ENCODE measurements at places on chromosomes 11 and 22.
A peak's percentile ranks its signal among the peaks of the same experiment; 100 is the strongest.

DNA sequence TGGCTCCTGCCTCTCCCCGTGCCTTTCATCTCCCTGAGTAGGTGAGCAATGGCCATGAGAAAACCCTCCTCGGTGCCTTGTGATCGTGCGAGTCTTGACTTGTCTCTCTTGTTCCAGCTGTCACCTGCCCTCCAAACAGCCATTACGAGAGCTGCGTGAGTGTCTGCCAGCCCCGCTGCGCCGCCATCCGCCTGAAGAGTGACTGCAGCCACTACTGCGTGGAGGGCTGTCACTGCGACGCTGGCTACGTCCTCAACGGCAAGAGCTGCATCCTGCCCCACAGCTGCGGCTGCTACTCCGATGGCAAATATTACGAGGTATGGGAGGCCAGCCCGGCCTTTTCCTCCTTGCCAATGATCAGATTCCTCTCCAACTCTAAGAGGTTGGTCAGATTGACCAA is 51.7 kb downstream of the TECTA start:
- no peak for DNase-seq

GRCh38 chr11:103619938-103620337 is 416.5 kb upstream of the DDI1 start:
- no peak for DNase-seq

DNA sequence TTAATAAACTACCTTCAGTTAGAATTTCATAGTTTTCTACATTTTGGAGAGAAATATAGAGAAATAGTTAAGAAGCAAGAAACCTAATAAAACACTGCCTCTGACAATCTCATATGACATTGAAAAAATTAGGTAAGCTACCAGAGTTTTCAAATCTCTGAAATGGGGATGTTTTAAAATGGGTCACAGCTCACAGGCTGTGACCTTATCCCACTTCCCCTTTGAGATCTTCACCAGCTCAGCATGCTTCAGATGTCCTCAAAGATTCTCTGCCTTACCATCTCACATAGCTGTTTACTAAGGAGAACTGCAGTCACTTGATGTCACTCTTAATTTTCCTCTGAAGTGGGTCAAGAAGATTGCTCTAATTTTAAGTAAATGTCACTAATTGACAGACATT is 717.8 kb downstream of the JRKL start:
- no peak for DNase-seq

DNA sequence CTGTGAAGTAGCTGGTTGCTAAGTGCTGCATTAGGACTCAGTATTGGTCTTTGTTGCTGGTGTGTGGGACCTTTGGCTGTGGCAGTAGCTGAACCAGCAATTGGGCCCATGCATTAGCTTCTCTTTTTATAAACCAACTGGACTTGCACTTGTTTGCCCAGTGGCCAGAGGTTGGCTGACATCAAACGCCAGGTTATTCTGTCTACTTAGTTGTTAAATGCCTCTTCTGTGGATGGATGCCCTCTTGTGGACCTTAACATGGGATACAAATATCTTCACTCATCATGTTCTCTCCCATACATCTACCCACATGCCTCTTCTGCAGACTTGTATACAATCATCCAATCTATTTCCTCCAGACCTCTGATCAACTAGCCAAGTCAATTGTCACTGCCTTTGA is 26.4 kb upstream of the ARHGAP20 start:
- DNase-seq: no peak

DNA sequence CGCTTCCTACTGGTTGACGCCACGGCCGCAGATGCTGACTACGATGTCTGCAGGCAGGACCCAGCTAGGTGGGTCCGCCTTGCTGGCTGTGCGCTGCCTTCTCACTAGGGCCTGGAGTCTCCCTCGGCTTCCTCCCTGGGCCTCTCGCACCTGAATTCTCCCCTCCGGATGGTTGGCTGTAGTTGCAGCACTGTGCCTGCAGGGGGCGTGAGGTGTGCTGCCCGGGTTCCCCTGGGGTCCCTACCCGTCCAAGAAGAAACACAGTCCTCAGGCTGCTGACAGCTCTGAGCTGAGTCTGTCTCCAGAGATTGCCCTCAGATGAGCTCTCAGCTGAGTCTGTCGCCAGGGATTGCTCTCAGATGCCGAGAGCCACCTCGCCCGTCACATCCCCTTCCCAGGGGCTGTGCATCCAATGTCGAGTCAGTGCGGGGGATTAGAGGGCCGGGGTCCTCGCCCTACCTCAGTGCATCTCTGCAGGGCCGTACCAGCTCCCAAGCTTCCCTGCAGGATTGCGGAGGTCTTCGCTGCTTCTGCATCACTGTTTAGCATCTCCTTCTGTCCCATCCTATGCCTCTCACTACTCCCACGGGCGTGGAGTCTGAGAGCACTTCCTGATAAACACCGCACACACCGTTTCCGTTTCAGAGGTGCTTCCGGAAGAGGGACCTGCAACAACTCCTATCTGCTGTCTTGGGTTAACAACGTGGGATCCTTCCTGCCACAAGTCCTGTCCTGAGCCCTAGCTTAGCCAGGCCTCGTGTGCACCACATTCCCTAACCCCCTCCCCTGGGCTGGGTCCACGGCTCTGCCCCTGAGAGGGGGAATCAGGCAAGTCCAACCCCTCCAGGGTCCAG is 196.9 kb downstream of the CSNK2A3 start:
- DNase-seq: no peak

- DNase-seq: no peak
These were observed 310 bp downstream of the TCF20 start for GRCh38 chr22:42270176-42270509.

DNA sequence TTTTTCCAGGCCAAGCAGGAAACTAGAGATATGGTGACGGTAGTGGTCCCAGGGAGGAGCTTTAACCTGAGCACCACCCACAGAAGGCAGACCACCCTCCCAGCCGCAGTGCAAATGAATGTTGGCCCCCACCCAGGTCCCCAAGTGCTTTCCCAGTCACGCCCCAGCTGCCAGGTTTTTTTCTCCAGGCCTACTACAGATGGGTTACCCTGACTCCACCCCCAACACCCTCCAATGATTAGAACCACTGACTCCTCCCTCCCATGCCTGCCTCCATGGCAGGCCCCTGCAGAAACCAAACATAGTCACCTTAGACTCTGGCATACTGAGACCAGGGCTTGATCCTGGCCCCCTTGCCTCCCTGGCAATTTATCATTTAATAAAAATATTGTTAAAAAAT is 58.7 kb upstream of the CHST1 start:
- DNase-seq: no peak

DNA sequence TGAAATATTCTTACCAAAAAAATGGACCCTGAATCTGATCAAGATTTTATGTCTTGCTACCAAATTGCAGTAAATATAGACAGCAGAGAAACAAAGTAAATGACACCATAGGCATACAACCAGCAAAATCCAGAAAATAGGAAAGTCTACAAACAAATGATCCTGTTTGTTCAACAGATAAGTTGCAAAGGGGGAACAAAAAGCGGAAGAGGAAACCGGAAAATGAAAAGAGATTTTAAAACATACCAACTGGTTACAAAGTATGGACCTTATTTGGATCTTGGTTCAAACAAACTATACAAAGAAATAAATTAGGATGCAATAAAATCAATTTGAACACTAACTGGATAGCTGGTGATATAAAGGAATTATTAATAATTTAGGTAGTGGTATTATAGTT is 92.0 kb downstream of the TMPRSS5 start:
- DNase-seq: no peak

- no peak for DNase-seq
These were observed 243.4 kb upstream of the POU2AF2 start for GRCh38 chr11:111001986-111002611.

DNA sequence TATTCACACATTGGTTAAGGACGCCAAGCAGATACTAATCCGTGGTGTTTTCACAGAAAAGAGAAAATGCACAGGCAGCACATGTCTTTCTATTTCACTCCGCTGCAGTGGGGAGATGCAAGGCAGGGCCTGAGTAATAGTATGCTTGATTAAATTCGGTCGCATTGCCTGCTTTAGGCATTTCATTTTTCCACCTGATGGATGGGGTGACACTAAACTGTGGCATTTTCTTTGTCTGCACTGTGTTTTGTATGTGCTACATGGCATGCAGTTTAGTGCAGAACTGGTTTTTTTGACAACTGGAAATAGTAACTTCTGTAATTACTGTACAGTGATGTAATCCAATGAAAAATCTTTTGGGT is 94.9 kb downstream of the SLC17A6 start:
- DNase-seq: no peak

DNA sequence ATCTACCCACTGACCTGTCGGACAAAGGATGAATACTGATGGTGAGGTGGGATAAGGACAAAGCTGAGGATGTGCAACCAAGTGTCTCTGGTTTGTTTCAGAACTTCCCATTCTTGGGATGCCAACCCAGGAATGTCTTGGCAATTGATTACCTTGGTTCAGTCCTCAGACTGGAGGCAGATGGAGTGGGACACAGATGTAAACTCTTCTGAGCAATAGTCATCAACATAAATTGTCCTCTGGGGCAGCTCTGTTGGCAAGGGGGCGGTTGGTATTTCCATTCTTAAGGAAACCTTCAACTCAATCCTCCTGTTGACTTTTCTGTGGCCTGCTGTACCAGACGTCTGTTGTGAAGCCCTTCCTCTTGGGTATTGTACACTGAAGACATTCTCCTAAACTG is 6.8 kb downstream of the ABTB2 start:
- DNase-seq: no peak

- no peak for DNase-seq
These were observed 5.0 kb downstream of the DRD2 start for GRCh38 chr11:113470233-113470632.

- no peak for DNase-seq
These were observed 16.7 kb downstream of the ASPHD2 start for GRCh38 chr22:26445577-26446275.

DNA sequence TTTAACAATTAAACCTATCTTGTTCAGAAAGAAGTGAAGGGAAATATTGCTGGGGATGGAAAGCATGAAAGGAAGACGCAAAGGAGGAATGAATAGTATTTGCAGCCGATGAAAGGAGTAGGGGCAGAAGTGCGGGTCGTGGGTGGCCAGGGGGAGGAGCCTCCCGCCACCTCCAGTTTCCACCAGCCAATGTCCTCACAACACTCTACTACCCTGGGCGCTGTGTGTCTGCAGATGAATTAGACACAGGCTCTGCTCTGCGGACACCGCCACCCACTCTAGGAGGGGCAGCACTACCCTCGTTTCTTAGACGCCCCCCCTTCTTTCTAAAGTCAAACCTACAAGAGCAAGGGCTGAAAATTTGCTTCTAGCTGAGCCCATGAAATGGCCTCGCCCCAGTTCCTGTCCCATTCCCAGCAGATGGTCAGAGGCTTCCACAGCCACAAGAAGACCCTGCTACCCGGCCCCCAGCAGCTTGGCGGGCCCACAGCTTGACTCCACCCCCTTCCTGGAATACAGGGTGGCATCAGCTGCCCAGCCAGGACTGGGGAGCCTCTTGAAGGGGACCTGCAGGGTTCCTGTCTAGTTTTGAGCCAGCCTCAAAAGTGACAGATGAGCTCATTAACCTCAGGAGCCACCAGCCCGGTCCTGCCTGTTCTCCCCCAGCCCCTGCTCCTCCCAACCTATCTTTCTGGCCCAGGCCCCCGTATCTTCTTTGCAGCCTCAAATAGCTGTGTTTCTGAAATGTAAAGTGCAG is 268.1 kb downstream of the BUD13 start:
- no peak for DNase-seq

- DNase-seq: no peak
These were observed 77.6 kb downstream of the MED15 start for GRCh38 chr22:20584872-20585638.

DNA sequence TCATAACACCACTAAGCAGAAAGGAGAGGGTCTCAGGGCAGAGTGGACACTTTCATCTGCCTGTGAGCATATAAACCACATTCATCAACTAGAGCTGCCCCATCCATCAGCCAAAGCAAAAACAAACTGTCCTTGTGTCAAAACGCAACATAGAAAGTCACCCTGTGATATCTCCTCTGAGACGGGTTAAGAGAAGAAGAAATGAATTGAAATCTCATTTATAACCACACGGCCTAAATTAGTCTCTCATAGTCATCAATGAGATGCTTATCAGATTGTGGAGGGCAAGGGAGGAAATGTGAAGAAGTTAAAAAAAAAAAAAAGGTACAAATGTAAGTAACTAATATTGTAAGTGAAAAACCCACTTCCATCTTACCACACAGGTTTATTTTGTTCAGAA is 75.7 kb downstream of the SIK3 start:
- DNase-seq: no peak

- DNase-seq: peak; percentile 7
These were observed 85.8 kb downstream of the TRMU start for GRCh38 chr22:46421267-46421666.

DNA sequence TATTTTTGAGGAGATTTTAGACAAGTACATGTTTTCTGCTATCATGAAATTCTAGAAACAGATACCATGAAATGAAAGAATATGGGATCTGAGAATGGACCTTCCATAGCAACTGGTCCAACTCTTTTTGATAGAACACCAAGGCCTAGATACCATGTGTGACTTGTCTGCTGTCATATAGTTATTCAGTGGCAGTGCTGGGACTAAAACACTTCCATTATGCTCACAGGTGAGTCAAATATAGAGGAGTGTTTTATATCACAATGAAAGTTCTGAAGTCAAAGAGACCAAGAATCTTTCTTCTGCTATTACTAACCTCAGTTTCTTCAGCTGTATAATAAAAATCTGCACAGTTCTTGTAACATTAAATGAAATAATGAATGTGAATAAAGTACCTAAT is 276.9 kb downstream of the DCDC1 start:
- no peak for DNase-seq

GRCh38 chr11:43802509-43802908 is 78.1 kb upstream of the ALKBH3 start:
- no peak for DNase-seq

DNA sequence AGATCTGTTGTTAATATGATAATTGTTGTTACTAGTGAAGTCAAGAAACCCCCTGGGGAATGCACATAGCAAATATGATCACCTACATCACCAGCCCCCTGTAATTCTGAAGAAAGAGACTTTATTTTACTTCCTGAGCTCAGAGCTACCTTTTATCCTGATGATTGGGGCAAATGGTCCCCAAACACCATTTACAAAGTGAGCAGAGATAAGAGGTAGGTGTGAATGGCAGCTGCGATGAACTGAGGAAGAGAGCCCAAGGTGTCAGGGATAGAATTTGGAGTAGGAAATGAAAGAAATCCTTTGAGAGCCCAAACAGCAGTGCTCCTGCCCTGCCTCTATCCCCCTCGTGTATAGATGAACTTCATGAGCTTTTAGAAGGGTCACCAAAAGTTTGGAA is 69.1 kb downstream of the TENM4 start:
- DNase-seq: no peak

- DNase-seq: no peak
These were observed 3.8 kb upstream of the FDX1 start for GRCh38 chr11:110425751-110426545.

GRCh38 chr11:67539550-67539949 is 16.3 kb upstream of the CABP2 start:
- no peak for DNase-seq

Measured in stimulated activated CD8-positive, alpha-beta memory T cell treated with anti-CD3 and anti-CD28 coated beads, Interleukin-2, amount 100 ng/mL, for 1 hour (primary cell).